ENCODE measurements at places on chromosomes 4 and X.

DNA sequence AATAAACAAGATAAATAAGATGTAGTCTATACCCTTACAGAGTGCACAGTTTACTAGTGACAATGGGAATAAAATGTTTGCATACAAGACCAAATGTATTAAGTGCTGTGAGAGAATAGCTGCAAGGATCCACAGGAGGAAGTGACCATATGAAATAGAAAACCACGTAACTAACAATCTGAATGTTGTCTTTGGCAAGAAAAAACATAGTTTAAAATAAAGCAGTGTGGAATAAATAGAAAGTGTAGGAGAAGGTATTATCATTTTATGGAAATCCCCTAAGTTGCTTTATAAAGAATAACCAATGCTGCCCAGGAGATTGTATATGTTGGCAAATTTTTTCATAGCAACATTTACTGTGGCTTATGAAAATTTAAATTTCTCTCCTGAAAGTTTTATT lies 116.1 kb downstream of the PCDH7 start:
- no peak for DNase-seq

GRCh38 chr4:12123707-12124106 lies 695.0 kb upstream of the HS3ST1 start:
- DNase-seq, result no peak

DNA sequence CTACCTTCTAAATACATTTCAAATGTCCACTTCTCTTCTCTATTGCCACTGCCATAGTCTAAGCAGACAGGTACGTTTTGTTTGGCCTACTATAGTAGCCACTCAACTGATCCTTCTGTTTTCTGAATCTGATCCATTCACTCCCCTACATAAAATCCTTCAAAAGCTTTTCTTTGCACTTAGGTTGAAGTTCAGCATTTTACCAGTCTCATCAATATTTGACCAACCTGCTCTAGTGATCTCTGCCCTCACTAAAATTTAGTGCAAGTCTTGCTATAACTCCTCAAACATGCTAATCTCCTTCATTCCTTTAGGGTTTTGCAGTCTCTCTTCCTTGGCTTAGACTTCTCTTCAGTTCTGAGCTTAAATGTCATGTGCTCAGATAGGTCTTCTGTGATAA lies 33.4 kb downstream of the EGF start:
- DNase-seq, result no peak

- DNase-seq, result no peak
These were observed 180.7 kb upstream of the GK2 start for GRCh38 chr4:79588679-79589078.

DNA sequence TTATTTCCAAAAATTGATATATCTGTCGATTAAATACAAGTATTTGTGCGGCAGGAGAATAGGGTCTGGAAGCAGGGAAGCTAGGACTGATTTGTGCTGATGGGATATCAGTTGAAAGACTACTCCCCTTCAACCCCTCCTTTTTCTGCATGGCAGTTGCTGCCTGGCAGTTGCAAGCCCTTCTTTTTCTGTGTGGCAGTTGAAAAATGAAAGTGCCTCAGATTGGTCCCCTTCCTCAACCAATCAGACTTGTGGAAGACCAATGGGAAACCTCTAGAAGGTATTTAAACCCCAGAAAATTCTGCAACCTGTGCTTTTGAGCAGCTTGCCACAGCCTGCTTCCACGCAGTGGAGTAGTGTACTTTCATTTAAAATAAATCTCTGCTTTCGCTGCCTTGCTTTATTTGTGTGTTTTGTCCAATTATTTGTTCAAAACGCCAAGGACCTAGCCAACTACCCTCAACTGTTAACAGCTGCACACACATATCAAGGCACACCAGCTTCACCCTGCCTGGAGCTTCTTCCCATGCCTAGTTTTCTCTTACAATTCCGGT lies 1.5 kb upstream of the TMA16 start:
- no peak for DNase-seq

GRCh38 chr4:172412851-172413580 lies 599.8 kb downstream of the GALNTL6 start:
- no peak for DNase-seq

- DNase-seq, result no peak
These were observed 144.3 kb upstream of the NDST3 start for GRCh38 chr4:117889978-117890377.

GRCh38 chr4:150973626-150974251 lies 41.3 kb downstream of the LRBA start:
- no peak for DNase-seq

DNA sequence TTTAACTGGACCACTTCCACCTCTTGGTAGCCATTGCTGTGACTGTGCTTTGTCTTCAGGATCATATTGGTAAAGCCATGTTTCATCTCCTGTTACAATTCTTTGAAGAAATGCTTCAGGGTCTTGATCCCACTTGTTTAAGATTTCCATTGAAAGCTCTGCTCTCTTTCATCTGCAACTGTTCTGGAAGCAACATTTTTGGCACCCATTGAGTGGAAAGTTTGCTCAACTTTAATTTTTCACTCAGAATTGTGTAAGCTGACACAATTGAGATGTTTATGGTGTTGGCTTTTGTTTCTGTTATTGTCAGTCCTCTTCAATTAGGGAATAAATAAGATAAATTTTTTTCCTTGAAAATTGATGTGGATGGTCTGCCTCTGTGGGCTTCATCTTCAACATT lies 237.4 kb downstream of the MAPK10 start:
- DNase-seq, result no peak

DNA sequence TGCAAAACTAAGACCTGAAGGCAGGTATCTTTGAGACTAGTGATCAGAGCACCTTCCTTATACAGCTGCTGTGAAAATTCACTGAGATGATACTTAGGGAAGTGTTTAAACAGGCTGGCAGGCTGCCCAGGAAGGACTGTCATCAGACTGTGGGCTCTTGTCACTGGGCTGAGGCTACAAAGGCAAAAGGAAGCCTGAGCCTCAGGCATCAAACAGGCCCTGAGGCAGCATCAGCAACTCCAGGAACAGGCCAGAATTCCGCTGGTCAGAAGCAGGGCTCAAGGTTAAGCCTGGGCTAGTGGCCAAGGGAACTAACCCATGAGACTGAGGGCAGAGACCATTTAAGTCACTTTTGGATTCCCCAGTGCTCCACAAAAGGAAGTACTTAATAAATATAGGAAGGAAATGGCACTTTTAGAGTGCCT lies 12.8 kb downstream of the PJA1 start:
- DNase-seq, result no peak

DNA sequence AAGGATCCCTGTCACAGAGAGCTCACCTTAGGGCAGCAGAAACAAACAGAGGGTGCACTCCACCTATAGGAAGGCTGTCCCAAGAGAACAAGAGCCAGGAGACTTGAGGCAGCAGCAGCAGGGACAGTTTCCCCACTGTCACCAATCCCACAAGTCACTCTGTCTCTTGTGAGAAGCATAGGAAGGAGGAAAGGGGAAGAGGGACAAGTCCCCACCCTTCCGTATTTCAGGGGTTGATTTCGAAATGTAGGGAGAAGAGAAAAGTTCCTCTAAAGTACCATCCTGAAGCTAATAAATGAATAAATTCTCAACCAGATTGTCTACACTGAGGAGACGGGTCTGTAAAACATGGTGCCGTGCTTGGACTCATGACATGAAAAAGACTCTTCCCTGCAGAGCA lies 9.5 kb upstream of the TLR8 start:
- no peak for DNase-seq

- no peak for DNase-seq
These were observed 49.7 kb downstream of the EGF start for GRCh38 chr4:109962401-109962800.

GRCh38 chr4:185119927-185120630 lies 23.0 kb upstream of the SLC25A4 start:
- DNase-seq, result no peak

- DNase-seq, result no peak
These were observed 306.5 kb downstream of the MAGEB5 start for GRCh38 chrX:26522501-26522900.

DNA sequence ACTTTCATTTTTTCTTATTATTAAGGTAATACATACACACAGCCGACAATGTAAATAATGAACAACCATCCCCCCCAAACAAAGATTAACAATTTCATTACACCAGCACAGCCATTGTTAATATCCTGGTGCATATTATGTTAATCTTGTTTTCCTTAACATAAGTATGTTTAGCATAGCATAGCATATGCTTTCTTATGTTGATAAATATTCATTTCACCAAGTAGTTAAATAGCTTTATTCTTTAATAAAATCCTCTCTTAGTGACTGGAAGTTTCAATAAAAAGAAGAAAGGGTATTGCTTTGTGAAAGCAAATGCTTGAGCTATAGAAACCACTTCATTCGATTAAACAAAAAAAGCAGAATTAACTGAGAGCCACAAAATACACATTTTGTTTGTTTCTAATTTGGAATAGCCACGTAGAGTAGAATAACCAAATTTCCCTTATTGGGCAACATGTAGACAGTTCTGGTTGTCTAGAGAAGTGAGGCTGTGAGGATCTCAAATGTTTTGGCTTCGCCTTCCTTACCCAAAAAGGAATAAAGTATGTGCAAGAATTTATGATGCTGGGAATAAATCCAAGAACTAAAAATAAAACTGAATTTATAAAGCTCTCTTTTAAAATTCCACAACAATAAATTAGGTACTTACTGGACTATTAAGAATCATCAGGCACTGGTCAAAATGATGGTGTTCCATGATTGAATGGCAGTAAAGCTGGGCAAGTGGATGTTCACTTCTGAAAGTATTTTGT lies 118.0 kb downstream of the PDE5A start:
- DNase-seq, result no peak

- DNase-seq, result no peak
These were observed 37.4 kb downstream of the LHFPL1 start for GRCh38 chrX:112642349-112642748.

Measured in stimulated activated CD8-positive, alpha-beta memory T cell treated with anti-CD3 and anti-CD28 coated beads, Interleukin-15, amount 100 ng/mL, for 4 hours (primary cell).